ENCODE measurements at places on chromosomes 13 and 19.

DNA sequence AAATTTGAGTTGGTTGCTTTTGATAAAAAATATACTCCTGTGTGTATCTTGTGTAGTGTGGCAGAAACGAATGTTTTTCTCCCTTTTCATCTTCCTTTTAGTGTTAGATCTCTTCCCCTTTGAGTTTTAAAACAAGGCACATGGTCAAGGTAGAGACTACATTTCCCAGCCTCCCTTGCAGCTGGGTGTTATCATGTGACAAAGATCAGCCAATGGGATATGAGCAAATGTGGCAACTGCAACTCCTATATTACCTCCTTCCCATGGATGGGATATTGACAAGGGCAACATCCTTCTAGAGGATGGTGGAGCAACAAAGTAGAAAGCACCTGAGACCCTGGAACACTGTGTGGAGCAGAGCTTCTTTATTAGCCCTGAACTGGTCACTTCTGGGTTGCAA lies 42.4 kb downstream of the ADGRE3 start:
- DNase-seq: no peak

DNA sequence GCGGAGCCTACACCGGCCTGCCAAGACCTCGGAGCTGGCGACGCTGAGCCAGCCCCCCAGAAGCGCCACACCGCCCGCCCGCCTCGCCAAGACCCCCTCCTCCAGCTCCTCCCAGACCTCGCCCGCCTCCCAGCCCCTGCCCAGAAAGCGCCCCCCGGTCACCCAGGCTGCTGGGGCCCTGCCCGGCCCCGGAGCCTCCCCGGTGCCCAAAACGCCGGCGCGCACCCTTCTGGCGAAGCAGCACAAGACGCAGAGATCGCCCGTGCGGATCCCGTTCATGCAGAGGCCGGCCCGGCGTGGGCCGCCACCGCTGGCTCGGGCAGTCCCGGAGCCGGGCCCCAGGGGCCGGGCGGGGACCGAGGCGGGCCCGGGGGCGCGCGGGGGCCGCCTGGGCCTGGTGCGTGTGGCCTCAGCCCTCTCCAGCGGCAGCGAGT lies 10.2 kb downstream of the C19orf25 start:
- no peak for DNase-seq

DNA sequence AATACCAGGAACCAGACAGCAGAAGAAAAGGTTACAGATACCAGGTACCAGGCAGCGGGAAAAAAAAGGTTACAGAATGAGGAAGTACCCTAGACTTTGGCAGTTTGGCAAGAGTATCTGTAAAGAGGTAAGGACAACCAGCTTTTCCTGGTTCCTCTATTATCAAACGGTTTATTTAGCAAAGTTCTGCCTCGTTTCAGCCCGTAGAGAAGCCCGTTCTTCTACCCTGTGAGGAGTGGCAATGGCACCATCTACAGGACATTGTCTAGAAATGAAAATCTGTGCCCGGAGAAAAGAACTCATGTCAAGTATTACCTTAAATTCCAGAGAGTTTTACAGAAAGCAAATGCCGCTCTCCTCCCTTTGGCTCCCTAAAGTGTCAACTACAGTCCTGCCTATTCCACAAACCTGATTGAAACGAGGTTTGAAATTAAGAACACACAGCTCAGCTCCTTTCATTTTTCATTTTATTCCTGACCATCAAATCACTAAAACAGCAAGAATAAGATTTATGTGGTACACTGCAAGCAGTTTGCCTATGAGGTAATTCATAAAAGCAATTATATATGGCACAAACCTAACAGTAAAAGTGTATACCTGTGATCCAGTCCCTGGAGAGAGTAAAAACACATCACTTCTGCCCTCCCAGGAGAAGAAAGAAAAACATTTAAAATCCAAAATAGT lies 226.3 kb downstream of the SLC7A1 start:
- DNase-seq: no peak

DNA sequence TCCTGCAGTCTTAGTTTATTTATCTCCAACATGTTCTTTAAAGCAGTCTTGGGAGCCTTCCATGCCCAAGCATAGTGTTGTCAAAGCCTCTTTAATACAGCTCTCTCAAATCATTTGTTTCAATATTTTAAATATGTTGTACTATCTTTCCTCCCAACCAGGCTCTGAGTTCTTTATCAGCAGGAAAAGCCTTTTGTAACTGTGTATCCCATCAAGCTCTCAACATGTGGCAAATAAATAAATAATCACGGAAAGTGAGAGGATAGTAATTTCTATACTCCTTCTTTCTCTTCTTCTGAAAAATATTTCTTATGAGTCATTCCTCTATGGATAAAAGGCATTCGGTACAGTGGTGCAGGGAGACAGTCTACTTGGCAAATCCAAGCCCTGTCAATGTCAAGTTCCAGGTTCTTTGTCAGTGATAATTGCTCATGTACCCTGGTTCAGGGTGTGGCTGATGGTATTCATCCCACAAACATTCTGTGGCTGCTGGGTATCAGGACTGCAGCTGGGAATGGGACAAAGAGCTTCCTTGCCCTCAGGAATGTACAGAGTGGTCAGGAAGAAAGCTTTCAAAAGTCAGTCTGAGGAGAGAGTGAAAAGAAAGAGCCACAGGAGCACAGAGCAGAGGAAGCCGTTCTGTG lies 384.3 kb downstream of the EFNB2 start:
- DNase-seq: no peak

- no peak for DNase-seq
Observed at GRCh38 chr19:23403581-23404324, 8.5 kb upstream of the ZNF91 start.

- no peak for DNase-seq
Observed at GRCh38 chr13:110683921-110684320, 22.0 kb downstream of the CARS2 start.

- no peak for DNase-seq
Observed at GRCh38 chr13:51715613-51716012, 88.3 kb downstream of the DHRS12 start.

DNA sequence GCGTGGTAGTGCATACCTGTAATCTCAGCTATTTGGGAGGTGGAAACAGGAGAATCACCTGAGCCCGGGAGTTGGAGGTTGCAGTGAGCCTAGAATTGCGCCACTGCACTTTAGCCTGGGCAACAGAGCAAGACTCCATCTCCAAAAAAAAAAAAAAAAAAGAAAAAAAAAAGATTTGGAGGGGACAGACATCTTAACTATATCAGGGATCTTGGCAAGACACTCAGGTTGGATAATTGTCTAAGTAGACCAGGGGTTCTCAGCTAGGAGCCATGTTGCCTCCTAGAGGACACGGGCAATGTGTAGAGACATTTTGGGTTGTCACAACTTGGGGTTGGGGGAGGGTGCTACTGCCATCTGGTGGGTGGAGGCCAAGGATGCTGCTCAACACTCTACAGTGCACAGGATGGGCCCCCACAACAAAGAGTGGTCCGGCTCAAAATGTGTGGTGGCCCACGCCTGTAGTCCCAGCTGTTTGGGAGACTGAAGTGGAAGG lies 1.9 kb upstream of the ZNF580 start:
- no peak for DNase-seq

- DNase-seq: no peak
Observed at GRCh38 chr13:105725887-105726286, 809.6 kb downstream of the EFNB2 start.

- DNase-seq: no peak
Observed at GRCh38 chr19:13057744-13058143, 44.9 kb downstream of the LYL1 start.

DNA sequence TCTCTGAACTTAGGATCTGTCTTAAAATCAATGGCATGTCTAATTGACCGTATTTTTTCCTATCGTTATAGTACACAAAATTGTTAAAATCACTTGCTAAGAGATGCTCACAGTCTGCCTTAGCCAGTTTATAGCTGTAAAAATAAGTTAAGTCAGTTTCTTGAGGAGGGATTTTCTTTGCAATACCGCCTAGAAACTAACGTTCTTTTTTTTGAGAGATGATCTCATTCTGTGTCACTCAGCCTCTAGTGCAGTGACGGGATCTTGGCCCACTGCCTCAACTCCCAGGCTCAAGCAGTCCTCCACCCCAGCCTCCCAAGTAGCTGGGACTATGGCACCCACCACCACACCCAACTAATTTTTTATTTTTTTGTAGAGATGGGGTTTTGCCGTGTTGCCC lies 4.4 kb downstream of the CKAP2 start:
- no peak for DNase-seq

- no peak for DNase-seq
Observed at GRCh38 chr19:8259922-8260247, 48.3 kb downstream of the CD320 start.

DNA sequence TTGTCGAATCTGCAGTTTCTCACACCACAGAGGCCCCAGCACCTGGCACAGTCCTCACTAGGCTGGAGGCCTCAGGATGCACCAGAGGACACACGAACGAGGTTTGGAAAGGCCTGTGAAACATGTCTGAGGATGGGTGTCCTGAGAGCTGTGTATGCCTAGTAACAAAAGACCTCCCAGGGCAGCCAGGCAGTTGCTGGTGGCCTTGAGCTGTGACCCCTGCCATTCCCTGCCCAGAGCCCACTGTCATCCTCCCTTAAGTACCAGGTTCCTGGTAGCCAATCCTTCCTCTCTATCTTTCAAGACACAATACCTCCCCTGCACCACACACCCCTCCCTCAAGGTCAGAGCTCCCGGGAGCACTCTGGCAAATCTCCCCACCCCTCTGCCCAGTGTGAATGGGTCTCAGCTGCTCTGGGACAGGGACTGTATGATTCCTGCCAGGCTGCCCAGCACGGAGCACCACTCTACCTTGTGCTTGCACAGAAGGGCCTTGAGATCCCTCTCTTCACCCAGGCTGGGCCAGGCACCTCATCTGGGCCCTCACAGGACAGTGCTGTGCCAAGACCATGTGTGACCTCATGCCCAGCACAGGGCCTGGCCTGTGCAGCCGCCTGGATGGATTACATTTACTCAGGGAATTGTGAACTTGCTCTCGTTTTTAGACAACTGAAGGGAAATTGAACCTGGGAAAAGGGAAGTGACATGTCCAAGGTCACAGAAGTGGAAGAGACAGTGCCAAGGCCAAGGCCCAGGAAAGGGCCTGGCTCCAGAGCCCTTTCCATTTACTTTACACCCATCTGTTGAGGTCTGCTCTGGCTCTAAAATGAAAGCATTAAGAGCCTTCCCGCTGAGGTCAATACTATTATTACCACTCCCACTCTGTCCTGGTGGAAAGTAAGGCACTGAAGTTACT lies 2.2 kb downstream of the ZNF787 start:
- no peak for DNase-seq

DNA sequence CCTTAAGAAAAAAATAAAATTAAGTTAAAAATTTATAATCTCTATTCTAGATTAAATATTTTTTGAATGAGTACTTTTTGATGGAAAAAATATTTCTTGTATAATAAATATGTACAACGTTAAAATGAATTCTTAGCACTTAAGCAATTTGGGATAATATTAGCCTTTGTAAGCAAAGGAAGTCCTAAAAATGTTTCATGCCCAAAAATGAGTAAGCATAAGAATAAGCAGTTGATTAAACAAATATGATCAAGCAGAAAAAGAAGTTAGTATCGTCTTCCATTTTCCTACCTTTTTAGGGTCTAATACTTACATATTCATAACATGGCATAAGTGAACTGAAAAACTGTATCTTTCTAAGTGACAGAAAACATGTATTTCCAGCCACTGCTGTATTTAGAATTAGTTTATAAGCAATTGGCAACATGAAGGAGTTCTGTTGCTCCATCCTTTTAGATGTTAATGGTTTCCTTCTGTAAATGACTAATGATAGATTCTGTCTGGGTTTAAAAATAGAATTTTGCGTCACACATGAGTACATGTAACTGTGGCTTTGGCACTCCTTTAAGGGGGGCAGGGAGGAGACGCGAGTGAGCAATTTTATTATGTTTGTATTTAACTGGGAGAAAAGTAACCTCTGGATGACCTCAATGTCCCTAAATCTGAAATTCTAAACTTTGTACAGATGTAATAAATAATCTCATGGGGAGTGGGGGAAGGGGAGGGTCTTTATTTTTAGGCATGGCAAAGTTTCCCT lies 237.4 kb downstream of the RGCC start:
- no peak for DNase-seq

DNA sequence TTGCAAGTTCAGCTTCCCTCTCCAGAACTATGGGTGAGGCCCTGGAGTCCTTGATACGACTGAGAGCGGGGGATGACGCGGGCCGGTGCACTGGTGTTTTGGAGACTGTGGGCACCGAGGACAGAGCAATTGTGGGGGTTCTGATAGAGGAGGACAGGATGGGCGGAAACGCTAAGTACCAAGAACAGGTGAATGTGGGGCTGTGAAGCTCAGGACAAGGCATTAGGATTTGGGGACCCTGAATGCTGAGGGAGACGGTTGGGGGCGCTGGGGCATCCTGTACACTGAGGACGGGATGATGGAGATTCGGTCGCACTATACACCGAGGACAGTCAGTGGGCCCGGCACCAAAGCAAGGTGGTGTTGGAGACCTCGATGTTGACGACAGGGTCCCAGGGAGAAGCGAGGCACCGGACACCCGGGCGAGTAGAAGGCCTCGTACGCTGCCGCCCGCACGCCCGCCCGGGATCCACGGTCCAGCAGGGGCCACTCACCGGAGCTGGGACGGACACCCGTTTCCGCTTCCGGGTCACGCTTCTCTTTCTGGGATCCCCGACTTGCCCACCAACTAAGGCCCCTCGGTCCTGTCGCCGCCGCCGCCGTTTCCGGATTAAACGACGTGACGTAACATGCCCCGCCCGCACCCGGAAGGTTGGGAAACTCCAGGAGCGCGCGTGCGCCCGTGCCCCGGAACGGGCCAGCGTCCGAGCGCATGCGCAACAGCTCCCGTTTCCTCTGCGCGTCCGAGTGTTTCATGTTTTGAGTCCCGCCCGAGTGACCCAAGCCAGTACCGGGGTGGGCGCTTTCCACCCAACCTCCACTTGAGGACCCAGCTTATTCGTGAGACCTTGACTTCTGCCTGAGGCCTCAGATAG lies at the start of gene CHMP2A:
TSS of gene CHMP2A (minus strand) at position 612 of the 875 bp plus-strand sequence. CDS start 893 bp downstream, outside the sequence.
- DNase-seq: no peak

DNA sequence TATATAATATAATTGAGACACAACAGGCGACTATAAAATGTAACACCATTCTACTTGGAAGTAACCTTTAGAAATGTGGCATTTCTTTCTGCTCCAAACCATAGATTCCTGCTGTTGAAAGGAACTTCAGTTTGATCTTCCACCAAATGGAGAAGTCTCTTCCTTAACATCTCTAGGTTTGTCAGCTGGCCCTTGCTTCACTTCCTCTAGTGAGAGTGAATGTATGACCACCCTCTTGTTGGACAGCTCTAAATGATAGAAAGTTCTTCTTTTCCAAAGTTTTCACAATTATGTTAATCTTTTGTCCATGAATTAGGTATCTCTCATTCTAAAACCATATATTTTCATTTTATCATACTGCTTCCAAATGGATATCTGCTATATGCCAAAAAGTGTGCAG lies 13.8 kb upstream of the COG6 start:
- DNase-seq: no peak

All from cortex of kidney (tissue), 1 donor.